ENCODE measurements at places on chromosomes 1 and 21.

- no peak for DNase-seq
Observed at GRCh38 chr1:118991448-118991847, 3.3 kb upstream of the TBX15 start.

DNA sequence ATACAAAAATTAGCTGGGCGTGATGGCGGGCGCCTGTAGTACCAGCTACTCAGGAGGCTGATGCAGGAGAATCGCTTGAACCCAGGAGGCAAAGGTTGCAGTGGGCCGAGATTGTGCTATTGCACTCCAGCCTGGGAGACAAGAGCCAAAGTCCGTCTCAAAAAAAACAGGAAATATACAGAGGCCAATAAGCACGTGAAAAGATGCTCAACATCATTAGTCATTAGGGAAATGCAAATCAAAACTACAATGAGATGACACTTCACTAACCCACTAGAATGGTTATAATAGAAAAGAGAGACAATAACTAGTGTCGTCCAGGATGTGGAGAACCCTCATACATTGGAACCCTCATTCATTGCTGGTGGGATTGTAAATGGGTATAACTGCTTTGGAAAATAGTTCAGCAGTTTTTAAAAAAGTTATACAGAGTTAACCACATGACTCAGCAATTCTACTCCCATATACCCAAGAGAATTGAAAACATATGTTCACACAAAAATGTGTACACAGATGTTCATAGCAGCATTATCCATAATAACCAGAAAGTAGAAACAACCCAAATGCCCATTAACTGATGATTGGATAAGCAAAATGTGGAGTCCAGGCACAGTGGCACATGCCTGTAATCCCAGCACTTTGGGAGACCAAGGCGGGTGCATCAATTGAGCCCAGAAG is 6.4 kb upstream of the E2F2 start:
- DNase-seq = no peak

DNA sequence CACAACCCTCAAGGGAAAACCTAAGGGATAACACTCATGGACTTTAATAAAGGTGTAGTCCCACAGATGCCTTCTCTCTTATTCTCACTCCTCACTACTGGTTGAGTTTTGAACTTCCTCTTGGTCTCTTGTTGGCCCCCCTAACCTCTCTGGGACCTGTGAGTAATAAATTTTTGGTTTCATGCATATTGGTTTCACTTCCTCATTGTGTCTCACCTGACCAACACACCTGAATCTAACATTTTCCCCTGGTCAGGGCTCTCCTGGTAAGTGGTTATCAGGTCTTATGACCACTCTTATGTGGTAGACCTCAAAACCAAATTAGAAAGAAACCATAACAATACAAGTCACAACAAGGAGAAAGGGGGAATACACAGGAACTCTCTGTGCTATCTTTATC is 60.5 kb upstream of the PRMT6 start:
- no peak for DNase-seq

GRCh38 chr1:240515505-240515904 is 96.5 kb downstream of the GREM2 start:
- DNase-seq = no peak

DNA sequence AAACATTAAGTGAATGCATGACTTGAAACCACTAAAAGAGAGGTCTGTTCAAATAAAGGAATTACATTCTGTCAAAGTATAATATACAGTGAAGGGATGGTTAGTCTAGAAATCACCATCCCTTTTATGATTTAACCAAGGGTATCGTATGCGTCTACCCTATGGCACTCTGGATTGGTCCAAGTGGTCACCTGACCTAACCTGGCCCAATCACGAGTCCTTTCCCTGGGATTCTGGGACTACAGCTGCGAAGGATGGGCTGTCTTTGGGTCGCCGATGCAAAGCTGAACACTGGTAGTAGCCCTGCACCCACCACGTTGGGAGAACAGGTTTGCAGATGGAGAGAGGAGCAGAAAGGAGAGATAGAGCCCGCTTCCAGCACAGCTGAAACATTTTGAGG is 30.4 kb upstream of the C1orf198 start:
- no peak for DNase-seq

GRCh38 chr1:34597877-34598514 is 156.9 kb upstream of the GJB5 start:
- DNase-seq = peak; percentile 48

GRCh38 chr1:205477121-205477758 is 21.4 kb upstream of the BLACAT1 start:
- DNase-seq = no peak

- no peak for DNase-seq
Observed at GRCh38 chr1:5959667-5960230, 32.5 kb downstream of the NPHP4 start.

GRCh38 chr1:3349161-3349967 is 105.1 kb upstream of the ARHGEF16 start:
- no peak for DNase-seq

DNA sequence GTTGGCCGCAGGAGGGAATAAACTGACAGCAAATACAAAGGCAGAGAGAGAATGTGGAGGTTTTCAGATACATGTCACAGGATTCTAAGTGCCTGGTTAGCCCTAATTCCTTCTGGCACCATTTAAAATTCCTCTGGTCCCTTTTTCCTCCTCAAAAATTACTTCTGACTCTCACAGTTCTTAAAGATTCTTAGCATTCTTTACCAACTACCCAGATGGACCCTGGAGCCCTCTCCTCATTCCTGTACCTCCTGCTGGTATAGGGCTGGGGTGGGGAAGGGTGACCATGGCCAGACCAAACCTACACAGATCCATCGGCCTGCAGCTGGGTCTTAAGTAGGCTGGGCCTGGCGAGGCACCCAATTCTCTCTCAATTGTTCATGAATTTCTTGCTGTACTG is 7.2 kb downstream of the MKNK1 start:
- no peak for DNase-seq

DNA sequence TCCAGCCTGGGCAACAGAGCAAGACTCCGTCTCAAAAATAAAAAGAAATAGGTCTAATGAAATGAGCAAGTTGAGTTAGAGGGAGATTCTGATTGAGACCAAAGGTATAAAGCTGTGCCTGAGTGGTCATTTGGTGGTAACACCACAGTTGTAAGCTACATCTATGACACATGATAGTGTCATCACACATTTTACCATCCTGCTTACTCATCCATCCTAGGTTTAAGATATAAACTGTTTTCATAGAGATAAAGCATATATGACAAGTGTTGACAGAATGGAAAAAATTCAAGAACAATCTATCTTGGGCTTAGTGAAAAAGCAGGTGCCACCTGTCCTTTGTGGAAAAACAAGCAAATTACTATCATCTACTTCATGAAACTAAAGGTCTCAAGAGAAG is 7.1 kb upstream of the CFAP141 start:
- DNase-seq = no peak

DNA sequence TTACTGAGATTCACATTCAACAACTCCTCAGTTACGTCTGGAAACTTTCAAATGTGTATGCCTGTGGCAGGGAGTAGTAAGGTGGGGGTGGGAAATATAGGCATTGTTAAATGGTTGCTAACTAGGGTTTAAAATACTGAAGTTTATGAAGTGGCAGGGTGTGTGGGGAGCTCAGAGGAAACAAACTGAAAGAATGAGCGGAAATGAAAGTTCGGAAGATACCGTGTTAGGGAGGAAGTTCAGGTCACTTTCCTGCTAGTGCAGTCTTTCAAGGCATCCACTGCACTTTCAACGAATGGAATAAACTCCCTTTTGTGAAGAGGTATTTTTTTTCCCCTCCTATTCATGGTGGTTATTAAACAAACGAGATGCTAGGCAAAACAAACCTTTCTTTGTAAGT is 19.7 kb downstream of the SYNJ1 start:
- DNase-seq = no peak

DNA sequence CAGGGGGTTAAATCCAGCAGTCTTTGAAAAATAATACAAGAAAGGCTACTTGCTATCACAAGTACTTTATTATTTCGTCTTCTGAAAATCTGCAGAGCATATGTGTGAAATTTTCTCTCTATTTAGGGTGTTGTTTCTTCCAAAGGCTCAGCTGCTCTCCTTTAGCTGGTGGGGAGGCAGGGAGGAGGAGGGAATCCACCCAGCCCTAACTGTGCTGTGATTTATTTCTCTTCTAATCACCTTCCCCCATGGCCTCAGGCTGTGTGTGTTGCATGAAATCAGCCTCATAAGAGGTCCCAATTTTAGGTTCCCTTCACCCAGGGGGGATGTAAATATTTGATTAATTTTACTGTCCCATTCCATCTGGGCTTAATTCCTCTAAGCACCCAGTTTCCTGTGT is 77.6 kb upstream of the PGBD5 start:
- no peak for DNase-seq

GRCh38 chr1:118934706-118935105 is 53.4 kb downstream of the TBX15 start:
- no peak for DNase-seq

DNA sequence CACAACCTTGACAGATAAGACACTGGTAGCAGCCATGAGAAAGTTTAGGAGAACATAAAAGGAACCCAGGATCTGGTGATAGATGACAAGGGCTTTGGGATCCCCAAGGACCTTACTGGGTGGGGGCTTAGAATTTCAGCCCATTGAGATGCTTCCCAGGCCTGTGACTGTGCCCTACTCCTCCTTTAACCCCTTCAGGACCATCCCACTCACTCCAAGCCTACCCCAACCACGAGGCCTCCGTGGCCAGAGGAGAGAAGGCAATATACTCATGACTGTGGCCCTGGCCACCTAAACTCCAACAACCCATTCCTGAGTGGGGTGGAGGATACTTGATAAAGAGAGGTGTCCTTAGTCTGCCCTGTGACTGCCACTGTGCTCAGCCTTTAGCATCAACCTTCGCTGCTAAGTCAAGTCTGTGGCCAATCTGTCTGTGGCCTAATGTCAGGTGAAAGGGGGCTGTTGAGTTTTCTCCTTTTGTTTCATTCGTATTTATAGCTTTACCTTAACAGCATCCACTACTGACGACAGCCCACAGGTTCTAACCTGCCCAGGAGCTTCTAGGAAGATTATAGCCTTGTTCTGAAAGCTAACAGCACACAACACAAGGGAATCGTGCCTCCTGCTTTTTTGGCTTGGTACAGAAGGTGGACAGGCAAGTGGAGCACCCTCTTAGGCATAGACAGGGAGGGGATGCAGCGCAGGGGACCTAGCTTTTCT is 16.9 kb upstream of the BCAR3 start:
- no peak for DNase-seq

DNA sequence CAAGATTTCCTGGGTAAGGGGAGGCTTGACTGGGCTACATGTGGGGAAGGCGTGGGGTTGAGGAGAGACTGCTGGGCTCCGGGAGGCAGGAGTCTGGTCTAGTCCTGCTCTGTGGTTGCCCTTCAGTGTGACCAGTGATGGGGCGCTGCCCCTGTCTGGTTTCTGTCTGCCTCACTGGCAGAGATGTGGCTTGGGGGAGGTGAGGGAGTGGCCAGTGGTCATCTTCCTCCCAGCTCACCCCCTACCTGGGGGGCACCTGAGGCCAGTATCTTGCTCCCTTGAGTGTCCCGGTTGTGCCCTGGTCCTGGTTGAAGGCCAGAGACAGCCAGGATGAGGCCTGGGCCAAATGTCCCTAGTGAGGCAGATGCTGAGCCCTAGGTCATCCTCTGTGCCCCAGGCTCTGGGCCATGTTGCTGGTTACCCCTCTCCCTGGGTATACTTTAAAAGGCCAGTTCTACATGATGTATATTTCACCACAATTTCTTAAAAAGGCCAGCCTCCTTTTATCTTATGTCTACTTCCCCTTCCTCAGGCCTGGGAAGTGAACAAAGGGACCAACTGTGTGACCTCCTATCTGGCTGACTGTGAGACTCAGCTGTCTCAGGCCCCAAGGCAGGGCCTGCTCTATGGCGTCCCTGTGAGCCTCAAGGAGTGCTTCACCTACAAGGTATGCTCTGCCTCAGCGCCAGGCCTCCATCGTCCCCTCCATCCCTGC is 10.5 kb downstream of the FAAH start:
- DNase-seq = no peak

DNA sequence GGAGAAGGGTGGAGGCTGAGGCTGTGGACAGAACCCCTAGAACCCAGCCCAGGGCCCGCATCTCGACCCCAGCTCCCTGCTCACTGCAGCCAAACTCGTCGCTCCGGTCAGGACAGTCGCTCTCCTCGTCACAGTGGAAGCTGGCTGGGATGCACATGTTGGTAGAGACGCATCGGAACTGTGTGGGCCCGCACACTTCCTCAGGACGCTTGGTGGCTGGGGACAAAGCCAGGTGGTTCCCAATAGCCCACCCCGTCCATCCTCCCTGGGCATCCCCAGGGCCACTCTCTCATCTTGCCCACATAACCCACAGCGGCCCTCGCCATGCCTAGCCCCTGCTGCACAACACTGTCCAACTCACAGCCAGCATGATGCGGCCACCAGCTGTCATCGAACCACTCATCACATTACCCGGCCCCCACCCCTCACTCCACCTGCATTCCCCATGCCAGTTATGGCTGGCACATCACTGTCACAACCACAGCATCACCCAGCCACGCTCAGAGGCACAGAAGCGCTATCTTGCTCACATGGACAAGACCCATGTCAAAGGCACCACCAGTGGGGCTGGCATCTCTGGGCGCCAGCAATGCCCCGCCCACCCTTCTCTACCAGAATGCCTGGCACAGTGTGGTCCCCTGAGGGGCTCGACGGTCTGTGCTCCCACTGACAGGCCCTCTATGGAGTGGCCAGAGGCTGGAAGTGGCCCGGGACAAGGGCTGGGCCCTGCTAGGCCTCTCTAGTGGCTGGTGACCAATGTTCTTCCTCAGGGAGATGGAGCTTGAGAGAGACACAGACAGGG is 51.7 kb downstream of the HSPG2 start:
- DNase-seq = no peak

DNA sequence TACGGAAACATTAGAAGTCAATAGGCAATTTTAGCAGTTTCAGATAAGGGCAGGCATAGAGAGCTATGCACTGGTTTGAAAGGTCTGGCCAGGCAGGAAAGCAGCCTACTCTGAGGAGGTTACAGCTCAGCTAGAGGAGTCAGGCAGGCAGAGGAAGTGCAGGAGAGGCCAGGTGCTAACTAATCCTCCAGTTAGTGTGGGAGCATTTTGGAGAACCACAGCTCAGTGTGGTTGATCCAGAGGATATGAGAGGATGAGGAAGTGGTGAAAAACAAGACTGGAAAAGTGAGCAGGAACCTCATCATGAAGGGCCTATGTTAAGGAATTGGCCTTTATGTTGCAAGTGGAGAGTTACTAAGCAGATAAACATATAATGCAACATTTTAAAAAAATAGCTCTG is 282.4 kb upstream of the SGIP1 start:
- DNase-seq = no peak

GRCh38 chr1:39666772-39667171 is 5.1 kb downstream of the NT5C1A start:
- DNase-seq = no peak

DNA sequence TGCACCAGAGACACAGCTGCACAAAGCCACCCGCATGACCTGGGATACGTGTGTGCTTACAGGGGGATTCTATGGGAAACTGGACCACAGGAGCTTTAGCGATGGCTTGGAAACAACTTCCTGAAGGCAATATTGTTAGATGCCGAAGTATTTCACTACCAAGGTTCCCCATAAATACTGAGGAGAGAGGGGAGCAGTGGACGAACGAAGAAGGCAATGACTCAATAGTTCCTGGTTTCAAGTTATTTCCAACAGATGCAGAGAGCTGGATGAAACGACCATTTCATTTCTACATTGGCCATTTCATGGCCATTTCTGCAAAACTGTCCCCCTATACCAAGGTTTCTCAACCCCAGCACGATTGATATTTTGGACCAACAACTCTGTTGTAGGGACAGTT is 61.3 kb downstream of the CD34 start:
- DNase-seq = no peak

All from NCI-H1694 (cell line).